ENCODE measurements at places on chromosomes 3 and 15. TPM values are rescaled to one million over a fixed set of nuclear protein-coding genes. Genes with fewer than 3 reads are reported as not detected.

The XCR1 gene
- not detected for total RNA-seq

The THSD4 gene
- total RNA-seq: 4.6 TPM

The EFCC1 gene
- 1.6 TPM for total RNA-seq

The ACTR8 gene
- total RNA-seq: 49.7 TPM

The GOLGA6A gene
- total RNA-seq: 0.36 TPM

The ZNF501 gene
- 20.3 TPM for total RNA-seq

The IL5RA gene
- total RNA-seq: 3.1 TPM

The CSK gene
- total RNA-seq: 21.9 TPM

The CD96 gene
- total RNA-seq: 0.36 TPM

The ZNF80 gene
- total RNA-seq: 0.09 TPM

The ARHGAP11A gene
- 20.8 TPM for total RNA-seq

The GMNC gene
- 0.82 TPM for total RNA-seq

The OXTR gene
- total RNA-seq: 3.2 TPM

- DNase-seq: no peak
Measured at GRCh38 chr15:65069179-65069578, 1.4 kb upstream of the RASL12 start.

DNA sequence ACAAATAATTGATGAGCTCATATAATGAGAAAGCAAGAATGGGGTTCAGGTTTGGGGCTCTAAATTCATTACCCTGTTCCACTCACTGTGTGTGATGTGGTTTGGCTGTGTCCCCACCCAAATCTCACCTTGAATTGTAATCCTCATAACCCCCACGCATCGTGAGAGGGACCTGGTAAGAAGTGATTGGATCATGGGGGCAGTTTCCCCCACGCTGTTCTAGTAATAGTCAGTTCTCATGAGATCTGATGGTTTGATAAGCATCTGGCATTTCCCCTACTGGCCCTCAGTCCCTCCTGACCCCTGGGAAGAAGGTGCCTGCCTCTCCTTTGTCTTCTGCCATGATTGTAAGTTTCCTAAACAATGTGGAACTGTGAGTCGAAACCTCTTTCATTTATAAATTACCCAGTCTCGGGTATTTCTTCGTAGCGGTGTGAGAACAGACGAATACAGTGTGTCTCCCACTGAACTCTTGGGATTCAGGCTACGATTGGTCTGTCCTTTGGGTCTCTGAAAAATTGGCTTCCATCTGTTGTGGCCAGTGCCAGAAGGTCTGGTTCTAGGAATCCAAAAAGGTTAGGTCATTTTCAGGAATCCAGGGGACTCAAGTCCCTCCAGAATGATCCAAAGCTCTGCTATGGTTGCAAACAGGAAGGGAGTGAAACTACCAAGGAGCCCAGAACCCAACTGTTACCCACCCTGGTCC, 87.7 kb downstream of the XXYLT1 start:
- DNase-seq: no peak

DNA sequence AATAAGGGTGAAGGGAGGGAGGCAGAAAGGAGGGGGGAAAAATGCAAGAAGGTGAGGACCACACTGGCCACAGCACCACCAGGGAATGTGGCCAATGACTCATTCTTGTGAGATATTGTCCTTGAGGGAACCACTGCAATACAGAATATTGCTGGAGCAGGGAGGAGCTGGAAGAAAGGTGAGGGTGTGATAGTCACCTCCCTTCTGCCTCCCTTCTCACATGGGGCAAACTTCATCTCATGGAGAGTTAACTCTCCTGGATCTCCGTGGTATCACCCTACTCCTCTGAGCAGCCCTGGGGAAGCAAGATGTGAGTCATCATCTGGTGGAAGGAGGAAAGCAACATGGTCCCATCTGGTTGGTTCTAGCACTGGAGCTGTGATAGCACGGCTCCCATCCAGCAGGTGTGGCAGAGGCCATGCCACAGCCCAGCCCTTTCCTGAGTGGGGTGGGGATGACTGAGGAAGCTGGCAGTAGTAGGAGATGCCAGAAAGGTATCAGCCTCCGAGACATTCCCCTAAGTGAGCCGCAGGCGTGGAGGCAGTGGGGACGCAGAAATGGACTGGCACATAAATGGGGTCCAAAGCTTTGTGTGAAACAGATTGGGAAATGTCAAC, 115.9 kb upstream of the LPP start:
- no peak for DNase-seq

GRCh38 chr3:118729546-118729945, 305.1 kb downstream of the IGSF11 start:
- DNase-seq: no peak

GRCh38 chr15:89492934-89493631, 3.3 kb downstream of the RHCG start:
- DNase-seq: no peak

GRCh38 chr3:136642711-136643110, 109.5 kb downstream of the STAG1 start:
- DNase-seq: no peak

DNA sequence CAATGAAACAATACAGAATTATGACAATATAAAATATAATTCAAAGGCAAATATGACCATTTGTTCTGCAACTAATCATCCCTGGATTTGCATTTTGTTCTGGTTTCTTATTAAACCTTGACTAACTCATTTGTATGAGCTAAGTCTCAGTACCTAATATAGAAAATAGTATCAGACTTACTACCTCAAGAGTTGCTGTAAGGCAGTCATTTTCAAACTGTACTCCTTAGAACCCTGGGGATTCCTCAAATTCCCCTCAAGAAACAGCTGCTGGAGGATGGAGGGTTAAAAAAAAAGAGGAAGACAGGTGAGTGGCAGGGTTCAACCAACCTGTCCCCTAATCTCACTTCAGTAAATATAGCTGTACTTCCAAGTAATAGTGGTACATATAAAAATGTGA, 11.1 kb downstream of the ZBTB11 start:
- DNase-seq: no peak

- DNase-seq: no peak
Measured at GRCh38 chr3:123618076-123618708, 33.3 kb upstream of the HACD2 start.

- DNase-seq: no peak
Measured at GRCh38 chr3:54235998-54236397, 113.6 kb downstream of the CACNA2D3 start.

- no peak for DNase-seq
Measured at GRCh38 chr3:123239756-123240155, 38.0 kb downstream of the SEC22A start.

- DNase-seq: no peak
Measured at GRCh38 chr15:74300057-74300795, 64.1 kb downstream of the CCDC33 start.

GRCh38 chr15:92069308-92070250, 216.1 kb downstream of the SLCO3A1 start:
- DNase-seq: no peak

DNA sequence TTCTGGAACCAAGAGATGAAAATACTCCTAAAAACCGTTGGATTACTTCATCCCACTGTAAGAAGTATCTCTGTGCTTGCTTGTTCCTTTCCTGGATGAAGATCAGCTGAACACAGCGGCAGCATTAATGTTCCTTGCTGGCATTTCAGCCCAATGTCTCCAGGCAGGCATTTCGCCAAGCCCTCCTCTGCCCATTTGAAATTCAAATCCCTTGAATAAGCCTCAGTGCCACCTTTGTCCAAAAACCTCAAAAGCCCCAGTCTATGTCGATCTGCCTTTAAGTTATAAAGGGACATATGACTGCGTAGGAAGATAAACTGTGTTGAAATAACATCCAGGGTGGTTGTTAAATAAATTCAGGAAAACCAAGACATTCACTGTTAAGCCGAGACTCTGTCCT, 156.8 kb upstream of the PDZRN3 start:
- no peak for DNase-seq

GRCh38 chr15:62472616-62473299, 307.7 kb upstream of the C2CD4B start:
- DNase-seq: no peak

GRCh38 chr15:38389924-38390542, 63.9 kb upstream of the FAM98B start:
- DNase-seq: peak; percentile 33

DNA sequence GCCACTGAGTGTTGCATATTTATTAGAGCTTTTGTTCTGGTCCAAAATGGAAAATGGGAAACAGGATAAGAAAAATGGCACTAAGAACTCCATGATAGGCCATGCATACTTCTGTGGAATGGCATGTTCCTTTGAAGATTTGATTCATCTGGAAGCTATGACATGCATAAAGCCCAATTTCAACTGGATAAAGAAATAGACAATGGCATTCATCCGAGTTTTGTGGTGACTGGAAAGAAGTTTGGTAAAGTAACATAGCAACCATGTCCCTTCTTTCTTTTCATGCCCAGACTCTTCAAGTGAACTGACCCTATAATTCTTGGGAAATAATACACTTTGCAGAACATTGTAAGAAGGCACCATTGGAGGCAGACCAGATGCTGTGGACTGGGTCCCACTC, 368.4 kb upstream of the IL12A start:
- DNase-seq: no peak

GRCh38 chr3:148857316-148857715, 7.8 kb upstream of the CPA3 start:
- DNase-seq: peak; percentile 64

- DNase-seq: no peak
Measured at GRCh38 chr3:22101351-22101750, 350.3 kb upstream of the ZNF385D start.

DNA sequence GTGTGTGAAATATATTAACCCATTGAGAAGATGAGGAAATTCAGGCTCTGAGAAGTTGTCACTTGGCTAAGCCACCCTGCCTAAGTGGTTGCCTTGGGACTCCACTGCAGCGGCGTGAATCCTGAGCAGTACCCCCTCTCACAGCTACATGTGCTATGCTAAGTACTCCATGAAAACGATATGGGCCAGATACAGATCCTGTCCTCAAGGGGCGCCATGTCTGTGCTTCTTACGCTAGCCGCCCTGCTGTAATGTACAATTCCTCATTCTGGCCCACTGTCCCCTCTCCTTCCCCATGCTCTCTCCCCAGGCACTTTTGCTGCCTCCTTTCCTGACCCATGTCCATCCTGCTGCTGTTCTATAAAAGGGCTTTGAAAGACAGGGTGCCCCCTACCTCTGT, 140.3 kb downstream of the FEZF2 start:
- no peak for DNase-seq

DNA sequence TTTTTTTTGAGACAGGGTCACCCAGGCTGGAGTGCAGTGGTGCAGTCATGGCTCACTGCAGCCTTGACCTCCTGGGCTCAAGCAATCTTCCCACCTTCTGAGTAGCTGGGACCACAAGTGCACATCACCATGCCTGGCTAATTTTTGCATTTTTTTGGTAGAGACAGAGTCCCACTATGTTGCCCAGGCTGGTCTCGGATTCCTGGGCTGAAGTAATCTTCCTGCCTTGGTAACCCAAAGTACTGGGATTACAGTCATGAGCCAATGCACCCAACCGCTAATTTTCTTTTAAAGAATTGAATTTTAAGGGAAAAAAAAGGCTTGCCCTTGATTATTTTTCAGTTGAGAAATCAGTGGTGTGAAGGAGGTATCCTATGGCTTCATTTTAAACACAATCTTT, 334.0 kb downstream of the SOX2 start:
- DNase-seq: no peak

DNA sequence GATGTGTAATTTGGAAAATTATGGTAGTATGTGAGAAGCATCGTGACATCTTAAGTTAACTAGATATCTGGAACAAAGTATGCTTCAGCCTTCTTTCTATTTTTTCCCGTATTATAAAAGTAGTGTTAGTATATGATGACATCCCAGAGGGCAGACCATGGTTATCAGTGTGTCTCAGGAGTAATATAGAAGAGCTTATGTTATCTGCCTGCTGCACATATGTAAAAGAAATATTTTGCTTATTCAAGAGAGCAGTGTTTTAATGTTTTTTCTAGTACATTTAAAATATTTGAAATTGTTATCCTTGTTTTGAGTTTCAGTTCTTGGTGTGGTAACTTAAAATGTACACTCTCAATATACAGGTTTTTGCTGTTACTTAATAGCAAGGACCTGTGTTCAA, 24.1 kb downstream of the PLCL2 start:
- no peak for DNase-seq
